ENCODE measurements at places on chromosomes 3 and 15.

DNA sequence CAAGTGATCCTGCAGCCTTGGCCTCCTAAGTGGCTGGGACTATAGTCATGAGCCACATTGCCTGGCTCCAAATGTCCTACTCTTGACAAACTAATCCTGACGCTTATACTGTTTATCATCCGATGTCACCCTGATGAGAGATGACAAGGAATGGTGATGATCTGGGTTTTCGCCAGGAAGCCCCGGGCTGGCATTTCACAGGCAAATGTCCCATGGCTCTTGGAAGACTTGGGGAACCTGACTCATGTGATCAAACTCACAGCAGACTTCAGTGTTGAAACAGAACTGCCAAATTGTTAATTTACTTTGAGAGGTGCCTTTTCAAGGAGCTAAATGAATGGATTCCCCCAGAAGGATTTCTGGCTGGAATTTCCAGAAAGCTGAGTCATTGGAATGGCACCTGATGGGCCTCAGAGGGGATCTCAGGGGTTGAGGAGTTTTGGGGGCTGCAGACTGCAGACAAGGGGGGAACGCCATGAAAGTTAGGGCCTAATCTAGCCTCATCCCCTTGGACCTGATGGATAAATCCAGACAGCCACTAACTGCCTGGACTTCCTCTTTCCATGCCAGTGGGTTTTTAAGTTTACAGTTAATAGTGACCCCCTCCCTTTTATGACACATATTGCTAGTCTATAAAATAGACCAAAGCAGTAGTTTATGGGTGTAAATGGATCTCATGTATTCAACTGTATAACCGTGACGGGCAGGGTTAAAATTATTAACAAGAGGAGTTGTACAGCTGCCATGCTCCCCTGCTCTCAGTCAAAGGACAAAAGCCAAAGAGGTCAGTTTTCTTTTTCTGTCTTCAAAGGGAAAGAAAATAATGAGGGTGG is 146.6 kb downstream of the CHSY1 start:
- no peak for DNase-seq

GRCh38 chr3:72515281-72515680 is 333.0 kb downstream of the SHQ1 start:
- no peak for DNase-seq

- peak; percentile 64 for DNase-seq
Measured at GRCh38 chr3:128113817-128114794, 9.5 kb downstream of the RUVBL1 start.

GRCh38 chr3:127200086-127200691 is 7.3 kb downstream of the PRR23E start:
- DNase-seq: no peak

DNA sequence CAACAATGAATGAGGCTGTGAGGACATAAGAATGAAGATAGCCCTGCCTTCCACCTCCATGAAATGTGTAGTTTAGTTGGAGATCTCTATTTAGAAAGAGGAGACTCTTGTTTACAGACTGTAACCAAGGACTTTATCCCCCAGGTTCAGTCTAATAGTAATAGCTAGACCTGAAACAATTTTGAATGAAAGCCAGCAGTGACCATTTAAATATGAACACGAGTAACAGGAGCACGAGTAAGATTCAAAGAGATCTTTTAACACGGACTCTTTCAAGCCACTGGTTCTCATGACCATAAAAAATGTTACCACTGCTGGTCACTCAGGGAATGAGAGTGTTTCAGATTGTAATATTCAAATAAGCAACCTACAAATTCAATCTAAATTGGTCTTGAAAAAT is 123.1 kb downstream of the FMN1 start:
- DNase-seq: no peak

DNA sequence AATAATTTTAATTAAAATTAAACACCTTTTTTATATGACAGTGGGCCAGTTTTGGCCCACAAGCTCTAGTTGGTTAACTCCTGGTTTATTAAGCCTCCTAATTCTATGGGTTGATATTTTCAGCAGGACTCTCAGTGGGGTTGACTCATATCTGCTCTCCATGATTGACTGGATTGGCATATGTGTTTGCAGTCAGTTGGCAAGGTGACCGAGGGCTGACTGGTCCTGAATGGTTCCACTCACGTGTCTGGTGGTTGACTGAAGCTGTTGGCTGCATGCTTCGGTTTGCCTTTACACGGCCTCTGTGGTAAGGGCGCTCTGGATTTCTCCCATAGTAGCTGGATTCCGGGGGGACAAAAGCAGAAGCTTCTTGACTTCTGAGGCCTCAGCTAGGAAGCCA is 65.3 kb upstream of the ZNF280D start:
- DNase-seq: peak; percentile 65

GRCh38 chr3:154071146-154071545 is 50.0 kb upstream of the ARHGEF26 start:
- DNase-seq: no peak

DNA sequence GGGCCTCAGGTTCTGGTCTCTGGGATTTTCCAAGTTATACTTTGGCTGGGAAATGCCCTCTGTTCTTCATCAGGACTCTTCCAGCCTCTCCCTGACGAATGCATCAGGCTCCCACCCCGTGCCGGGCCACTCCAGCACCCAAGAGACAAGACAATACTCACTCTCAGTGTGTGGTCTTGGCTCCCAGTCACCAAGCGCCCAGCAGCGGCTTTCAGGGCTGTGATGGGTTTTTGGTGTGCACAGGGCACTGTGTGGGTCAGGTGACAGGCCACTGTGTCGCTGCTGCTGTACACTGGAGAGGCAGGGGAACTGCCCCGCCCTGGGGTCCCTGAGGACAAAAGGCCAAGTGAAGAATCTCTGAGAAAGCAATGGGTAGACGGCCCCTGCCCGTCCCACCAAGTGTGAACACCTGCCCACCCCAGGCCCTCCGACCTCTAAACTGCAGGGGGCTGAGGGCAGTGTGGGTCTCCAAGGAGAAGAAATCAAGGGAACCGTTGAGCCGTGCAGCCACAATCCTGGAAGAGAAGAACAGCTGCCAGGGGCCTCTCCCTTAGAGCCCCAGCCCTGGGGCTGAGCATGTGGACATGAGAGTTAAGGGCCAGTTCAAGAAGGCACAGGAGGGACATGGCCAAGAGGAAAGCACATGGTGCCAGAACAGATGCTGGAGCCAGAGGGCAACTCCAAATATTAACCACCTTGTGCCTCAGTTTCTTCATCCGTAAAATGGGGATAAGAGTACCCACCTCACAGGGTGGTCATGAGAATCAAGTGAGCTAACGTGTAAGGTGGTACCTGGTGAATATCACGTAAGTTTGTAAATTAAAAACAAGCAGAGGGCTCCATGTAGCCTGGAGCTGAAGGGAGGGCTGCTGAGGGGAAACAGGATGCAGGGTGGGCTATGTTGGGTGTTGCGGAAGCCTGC is 34.1 kb downstream of the PTPN23 start:
- DNase-seq: no peak

DNA sequence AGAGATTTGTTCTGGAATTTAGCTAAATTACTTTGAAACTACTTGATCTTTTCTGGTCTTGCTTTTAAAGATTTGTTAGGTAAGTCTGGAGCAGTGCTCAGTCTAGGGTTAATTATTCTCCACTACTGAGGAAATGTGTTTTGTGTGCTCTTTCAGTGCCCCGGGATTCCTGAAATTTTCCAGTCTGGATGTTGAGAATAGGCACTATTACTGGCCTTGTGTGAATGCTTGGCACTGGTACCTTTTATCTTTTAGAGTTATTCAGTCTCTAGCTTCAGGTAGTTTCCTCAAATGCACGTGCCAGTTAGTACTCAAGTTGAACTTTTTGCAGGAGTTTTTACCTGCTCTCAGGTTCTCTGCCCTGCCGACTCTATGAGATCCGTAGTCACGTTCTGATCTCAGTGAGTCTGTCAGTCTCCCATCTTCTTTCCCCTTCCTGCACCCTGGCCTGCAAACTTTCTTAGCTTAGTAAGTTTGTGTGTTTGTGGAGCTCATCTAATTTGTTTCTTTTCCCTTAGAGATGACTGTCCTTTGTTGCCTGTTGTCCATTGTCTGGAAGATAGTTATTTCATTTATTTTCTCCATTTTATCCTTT is 39.5 kb downstream of the TCF12 start:
- no peak for DNase-seq

- DNase-seq: no peak
Measured at GRCh38 chr3:164267053-164267452, 811.2 kb downstream of the SI start.

DNA sequence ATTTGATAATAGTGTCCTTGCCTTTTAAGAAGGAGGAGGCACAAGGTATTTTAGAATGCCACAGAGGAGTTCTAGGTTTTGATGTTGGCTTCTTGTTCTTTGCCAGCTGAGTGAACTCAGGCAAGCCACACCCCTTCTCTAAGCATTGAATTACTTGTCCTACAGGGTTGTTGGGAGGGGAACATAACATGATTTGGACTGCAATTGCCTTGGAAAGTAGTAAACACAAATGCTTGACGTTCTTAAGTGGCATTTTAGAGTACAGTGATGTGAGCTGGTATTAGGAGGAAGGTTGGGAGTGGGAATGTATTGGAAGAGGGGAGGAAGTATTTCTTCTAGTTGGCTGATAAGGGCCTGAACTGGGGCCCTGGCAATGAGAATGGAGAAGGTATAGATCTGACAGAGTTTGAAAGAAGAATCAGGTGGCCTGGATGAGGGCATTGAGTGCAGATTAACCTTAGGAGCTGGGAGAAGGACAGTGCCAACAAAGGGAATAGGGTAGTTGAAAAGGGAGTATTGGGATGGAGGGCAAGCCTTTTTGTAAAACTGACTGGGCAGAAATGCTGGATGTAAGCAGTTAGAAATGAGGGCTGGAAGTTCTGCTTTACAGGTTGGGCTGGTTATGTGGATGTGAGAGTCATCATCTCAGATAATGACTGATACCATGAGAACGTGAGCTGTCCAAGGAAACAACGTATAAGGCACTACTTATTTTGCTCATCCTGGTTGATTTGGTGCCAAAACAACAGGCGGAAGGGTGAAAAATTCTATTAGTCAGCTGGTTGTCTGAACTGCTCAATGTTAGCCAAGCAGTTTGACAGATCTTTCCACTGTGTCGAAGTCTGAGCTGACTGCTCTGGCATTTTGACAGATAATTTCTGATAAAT is 16.7 kb downstream of the KAT2B start:
- DNase-seq: peak; percentile 68

DNA sequence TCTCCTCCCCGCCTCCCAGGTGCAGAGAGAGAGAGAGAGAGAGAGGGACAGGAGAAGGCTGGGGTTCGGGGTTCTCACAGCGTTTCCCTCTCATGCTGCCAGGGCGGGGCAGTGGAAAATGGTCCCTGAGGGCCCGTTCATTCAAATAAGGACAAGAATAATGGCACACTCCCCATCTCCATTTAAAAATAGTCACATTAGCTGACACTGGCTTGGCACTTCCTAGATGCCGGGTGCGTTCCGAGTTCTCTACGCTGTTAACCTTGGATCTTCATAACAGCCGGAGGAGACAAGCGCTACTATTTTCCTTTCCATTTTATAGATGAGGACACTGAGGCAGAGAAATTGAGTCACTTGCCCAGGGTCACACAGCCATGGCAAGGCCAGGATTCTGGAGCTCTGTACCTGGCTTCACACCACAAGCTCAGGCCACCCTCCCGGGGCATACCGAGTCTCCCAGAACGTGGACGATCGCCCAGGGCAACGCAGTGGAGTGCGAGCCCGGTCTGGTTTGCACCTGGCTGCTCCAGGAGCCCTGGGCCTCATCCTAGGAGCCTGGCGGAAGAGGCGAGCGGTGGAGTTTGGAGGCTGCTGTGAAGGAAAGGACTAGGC is 608 bp upstream of the SLC6A6 start:
- no peak for DNase-seq

DNA sequence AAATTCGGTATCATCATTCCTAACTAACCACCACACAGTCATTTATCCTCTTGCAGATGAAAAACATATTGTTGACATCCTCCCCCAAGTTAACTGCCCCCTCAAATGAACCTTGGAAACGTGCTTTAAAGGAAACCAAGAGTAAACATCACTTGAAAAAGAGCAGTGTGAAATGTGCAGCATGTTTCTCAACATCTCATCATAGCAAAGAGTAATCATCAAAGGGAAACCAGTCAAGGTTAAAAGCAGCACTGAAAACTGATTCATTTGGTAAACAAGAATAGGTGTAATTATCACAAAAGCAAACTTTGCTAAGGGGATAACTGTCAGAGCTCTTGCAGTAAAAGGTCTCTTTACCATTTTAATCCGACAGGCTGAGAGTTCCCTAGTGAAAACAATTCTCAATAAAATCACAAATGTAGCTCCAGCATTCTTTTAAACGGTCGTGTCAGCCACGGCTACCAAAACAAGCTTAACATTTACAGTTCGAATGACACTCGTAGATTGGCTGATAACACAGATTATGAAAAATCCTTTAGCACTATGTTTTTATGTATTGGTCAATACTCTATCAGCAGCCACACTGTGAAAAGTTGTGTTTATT is 461.0 kb downstream of the GBE1 start:
- DNase-seq: no peak

DNA sequence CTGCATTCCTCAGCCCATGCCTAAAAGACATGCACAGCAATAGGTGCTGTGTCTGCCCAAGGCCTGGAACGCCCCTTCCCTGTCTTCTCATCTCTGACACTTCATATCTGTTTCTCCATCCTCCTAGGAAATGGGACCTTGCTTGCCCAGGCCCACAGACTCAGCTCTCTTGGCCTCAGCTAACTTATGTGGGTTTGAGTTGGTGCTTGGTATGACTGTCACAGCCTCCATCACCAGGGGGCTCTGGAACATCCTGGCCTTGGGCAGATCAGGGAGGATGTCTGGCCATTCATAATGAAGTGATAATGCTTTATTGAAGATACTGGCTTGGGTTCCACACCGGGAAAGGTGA is 156.7 kb upstream of the SMAD3 start:
- no peak for DNase-seq

GRCh38 chr3:86381247-86381646 is 609.7 kb downstream of the VGLL3 start:
- no peak for DNase-seq

- peak; percentile 75 for DNase-seq
Measured at GRCh38 chr3:53196575-53197407, 35.8 kb downstream of the PRKCD start.

DNA sequence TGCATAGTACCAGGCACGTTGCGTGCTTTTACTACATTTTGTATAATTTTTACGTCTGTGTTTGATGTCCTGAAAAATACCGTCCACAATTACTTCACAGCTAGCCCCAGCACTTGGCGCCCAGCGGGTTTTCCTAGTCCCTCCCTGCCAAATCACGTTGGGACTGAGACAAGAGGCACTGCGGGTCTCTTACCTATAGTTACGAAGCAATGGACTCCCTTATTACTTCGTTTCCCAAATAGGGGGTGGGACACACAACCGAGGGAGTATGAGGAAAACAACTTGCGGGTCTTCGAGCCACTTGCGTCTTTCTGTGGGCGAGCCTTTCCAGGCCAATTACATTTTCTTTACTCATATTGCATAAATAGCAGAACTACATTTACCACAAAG is 620 bp upstream of the CMSS1 start:
- no peak for DNase-seq

GRCh38 chr3:121595765-121596406 is 2.7 kb downstream of the FBXO40 start:
- no peak for DNase-seq
